Stimulated activated naive CD8-positive, alpha-beta T cell treated with anti-CD3 and anti-CD28 coated beads, Interleukin-15, Interleukin-2, amounts not matched to agents 100 U/mL and 50 U/mL, for 24 hours (primary cell): ENCODE measurements at places on chromosomes 2 and 18.

DNA sequence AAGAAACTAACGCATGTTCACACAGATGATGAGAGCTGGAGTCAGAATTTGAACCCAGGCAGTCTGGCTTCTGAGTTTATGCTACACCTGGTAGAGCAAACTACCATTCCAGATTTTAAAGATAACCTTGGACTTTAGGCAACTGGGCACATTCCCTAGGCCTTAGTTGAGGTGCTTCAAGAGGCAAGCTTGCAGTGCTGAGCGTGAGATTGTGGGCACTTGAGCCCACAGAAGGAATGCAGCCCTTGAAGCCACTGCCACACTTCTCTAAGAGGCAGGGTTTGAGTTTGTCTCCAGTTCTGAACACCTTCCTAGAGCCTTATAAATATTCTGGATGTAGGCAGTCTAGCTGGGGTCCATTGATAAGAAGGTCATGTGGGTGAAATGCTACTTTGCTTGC lies 216.1 kb upstream of the SLC14A2 start:
- no peak for DNase-seq

DNA sequence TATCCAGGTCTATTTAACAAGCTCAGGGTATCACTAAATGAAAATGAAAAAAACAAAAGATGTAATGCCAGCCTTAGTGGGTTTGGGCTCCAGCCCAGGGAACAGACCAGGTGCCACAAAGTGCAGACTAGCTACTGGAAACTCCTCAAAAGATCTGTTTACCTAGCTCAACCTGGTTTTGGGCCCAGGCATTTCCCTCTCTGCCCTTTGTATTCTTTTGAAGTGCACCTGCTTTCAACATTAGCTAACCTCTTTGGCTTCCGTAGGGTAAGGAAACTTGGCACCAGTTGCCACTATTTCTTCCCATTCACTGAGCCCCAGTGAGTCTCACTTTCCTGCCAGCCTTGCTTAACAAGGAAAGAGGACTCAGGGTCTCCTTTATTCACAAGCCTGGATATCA lies 123.6 kb upstream of the CDCA7 start:
- no peak for DNase-seq

DNA sequence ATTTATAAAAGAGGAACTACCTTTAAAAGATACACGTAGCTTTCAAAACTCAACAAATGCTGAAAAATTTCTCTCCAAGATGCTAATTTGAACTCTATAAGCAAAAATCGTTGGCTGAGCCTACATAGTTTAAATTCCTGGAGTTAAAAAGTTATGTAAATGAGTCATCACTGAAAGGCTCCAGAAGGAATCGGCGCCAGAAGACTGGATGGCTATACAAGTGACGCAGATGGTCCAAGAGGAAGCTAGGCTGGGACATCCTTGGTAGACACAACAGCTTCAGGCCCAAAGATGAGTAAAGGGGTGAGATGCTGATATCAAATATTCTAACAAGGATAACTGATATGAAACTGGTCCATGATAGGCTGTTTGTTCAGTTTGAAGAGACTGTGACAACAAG lies 22.8 kb upstream of the DNAH6 start:
- DNase-seq: no peak

DNA sequence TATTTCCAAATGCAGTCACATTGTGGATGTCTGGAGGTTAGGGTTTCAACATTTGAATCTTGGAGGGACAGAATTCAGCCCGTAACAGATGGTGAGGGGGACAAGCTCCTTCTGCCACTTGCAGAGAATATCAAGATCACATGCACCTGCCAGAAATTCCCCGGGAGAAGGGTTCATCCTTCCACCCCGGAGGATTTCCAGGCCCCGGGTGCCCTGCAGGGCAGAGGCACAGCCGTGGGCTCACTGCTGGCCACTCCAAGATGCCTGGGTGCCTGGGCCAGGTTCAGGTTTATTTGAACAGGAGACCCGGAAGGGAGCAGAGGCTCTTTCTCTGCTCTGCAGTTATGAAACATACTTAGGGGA lies 38.2 kb upstream of the MGAT4A start:
- no peak for DNase-seq

DNA sequence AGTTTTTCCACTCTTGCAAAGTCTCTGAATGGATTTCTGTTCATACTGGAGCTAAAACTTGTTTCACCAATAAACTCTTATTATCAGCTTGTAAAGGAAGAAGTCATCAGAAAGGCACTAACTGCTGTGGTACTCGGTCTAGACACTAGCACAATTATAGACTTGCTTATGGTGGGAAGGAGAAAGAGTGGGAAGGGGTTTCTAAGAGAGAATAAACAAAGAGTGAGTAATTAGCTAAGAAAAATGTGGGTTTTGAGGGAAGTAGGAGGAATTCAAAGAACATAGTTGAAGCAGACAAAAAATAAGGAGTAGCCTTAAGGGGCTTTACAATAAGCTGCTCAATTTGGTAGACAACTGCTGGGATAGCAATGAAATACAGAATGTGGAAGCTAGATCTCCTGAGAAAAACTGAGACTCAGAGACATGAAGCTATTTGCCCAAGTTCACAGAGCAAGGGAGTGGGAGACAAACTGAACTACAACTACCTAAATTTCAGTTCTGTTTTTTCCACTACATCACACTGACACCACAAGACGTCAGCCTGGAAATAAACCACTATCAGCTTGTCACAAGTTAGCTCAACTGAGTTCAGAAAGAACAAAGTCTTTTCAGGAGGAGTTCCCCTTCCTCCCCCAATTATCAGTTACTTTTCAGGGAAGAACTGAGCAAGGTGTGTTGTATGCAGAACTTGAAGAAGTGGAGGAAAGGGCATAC lies 59.7 kb downstream of the MAP4K3 start:
- peak; percentile 41 for DNase-seq

GRCh38 chr2:207734264-207734635 lies 22.8 kb downstream of the CCNYL1 start:
- DNase-seq: no peak

- no peak for DNase-seq
Measured at GRCh38 chr2:145806546-145806945, 1286.6 kb upstream of the ZEB2 start.

GRCh38 chr18:34867520-34867919 lies 157.4 kb downstream of the DTNA start:
- DNase-seq: no peak

GRCh38 chr18:24535527-24536295 lies 75.3 kb downstream of the HRH4 start:
- DNase-seq: no peak

DNA sequence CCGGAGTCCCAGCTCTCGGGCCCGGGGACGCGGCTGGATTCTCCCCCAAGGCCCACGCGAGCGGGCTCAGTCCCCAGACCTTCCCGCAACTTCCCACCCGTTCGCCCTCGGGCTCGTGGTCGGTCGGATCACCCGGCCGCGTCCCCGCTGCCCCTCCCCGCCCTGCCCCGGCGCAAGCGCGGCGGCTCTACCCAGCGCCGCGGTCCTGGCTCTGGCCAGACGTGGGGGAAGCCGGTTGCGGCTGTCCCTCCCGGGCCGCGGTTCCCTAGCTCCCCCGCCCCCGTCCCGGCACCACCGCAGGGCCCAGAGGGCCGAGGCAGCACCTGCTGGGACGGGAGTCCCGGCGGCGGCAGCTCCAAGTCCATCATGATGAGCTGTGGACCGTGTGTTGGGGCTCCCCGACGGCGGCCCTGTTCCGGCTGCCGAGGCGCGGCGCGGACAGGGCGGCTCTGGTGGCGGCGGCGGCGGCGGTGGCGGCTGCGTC lies 276 bp downstream of the NFE2L2 start:
- DNase-seq: no peak

DNA sequence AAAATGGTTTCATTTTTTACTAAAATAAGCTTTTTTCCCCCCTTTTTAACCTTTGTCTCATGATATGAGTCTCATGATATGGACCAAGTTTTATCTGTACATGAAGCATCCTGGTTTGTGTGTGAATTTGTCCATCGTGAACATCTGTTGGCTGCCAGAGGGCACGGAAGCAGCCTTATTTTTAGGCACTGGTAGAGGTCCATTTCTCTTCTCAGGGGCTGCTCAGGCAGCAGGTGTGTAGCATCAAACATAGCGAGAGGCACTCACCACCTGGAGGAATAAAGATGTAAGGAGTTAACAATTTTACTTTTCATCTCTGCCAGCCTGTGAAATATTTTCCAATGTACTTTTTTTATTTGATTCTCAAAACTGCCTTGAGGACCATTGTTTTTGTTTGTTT lies 134.5 kb downstream of the RHBDD1 start:
- no peak for DNase-seq

- no peak for DNase-seq
Measured at GRCh38 chr18:22939649-22940048, 6.5 kb downstream of the RBBP8 start.

DNA sequence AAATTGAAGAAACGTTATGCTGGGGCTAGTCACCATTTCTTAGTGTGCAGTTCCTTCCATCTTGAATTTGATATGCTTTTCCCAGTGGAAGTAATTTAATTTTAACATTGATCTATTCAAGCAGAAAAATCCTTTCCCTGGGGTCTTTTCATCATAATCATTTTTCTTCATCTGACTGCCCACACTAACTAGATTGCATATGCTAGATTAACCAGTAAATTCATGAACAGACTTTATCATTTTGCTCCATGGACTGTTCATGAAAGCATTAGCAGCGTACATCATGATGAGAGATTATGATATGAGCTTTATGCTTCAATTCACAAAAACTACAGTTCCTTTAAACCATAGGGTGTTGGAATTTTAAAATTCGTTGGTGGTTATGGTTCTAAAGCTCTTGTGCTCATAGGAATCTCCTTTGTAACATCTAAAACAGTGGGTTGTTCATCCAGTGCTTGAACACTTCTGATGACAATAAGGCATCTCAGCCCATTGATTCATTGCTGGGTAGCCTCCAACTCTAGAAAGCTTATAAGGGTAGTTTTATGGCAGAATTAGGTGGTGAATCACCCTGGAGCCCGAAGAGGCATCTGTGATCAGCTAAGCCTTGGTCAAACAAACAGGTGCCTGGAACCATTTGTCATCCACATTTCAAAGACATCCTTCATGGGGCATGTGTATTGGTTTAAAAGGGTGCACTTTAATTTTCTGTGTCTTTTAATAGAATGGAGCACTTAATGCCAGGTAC lies 77.2 kb upstream of the NDUFV2 start:
- DNase-seq: no peak

- DNase-seq: no peak
Measured at GRCh38 chr18:35172009-35172408, 68.8 kb upstream of the ZNF397 start.

GRCh38 chr18:76064998-76065397 lies 430.0 kb downstream of the ZNF516 start:
- no peak for DNase-seq

DNA sequence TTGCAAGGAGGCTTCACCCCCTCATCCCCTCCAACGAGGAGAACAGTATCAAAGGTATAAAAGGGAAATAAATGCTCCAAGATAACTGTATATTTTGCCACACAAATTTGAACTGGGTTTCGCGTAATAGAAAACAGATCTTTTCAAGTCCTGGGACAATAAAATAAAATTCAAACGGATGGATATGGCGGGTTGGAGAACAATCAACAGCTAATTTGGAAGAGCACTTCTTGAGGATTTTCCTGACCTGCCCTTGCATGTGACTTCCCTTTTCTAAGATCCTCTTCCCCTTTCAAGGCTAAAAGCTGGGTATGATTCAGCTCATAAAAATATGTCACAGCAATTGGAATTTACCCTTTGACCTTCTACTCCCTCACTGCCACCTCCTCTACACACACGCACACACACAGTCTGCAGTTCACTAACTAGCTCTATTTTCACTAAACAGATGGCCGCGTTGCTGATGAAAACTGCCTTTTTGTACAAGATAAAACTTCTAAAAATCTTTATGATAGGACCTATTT lies 386.9 kb downstream of the FIGN start:
- DNase-seq: no peak

- DNase-seq: no peak
Measured at GRCh38 chr2:85907671-85908157, 18.9 kb upstream of the ST3GAL5 start.

DNA sequence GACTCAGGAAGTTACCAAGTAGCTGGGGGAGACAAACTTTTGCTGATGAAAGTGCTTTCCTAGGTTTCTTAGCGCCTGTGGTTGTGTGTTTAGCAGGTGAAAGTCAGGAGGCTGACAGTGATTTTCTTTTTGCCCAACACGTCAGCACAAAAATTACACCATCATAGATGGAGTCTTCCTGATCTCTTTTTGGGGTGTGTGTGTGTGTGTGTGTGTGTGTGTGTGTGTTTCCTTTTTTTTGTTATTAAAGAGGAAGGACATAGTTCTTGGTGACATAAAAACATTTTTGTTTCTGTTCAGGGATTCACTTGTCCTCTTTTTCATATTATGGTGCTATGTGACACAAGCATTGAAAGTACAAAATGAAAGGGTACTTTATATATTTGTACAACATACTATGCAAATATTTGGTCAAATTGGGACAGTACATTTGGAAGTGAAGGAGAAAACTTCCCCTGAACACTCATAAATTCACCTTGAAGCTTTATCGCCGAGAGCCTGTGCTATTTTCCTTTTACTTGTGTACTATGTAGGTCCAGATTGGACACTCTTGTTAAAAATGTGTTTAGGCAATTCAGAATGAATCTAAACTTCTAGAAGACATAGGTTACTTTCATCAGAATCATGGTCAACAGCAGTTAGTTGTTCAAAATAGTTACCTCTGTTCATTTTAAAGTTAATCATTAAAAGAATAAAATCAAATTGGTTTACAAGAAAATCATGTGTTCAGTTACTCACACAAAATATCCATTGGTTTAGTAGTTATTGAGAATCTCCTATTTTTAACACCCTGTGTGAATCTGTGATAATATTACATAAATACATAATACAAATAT lies 491.9 kb downstream of the IRS1 start:
- no peak for DNase-seq

DNA sequence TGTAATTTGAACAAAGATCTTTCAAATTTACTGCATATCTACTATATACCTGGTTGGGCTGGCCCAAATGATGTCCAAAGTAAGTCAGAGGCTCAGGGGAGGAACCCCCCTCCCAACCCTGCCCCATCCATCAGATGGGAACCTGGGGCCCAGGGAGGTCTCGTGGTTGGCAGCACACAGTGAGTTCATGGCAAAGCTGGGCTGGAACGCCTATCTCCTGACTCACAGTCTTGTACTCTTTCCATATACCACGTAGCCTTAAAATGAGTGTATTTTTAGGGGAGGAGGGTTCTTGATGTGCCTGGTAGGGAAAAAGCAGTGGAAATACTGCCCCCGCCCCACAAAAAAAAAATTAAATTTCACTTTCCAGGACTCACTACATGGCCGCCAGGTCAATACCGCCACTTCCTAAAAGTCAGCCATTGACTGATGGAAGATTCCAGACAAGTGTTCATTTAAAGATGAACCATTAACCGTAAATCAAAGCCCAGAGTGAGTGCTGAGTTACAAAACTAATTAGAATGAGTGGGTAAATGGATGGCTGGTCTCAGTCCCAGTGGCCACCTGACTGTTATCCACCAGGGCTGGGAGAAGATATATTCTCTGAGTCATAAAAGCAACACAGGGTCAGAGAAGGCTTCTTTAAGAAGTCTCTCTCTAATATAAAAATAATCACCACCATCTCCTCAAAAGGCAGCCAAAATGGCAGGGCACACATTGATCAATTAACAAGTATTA lies 80.5 kb downstream of the ZBTB7C start:
- no peak for DNase-seq
